ENCODE measurements at places on chromosomes 2 and 18.

DNA sequence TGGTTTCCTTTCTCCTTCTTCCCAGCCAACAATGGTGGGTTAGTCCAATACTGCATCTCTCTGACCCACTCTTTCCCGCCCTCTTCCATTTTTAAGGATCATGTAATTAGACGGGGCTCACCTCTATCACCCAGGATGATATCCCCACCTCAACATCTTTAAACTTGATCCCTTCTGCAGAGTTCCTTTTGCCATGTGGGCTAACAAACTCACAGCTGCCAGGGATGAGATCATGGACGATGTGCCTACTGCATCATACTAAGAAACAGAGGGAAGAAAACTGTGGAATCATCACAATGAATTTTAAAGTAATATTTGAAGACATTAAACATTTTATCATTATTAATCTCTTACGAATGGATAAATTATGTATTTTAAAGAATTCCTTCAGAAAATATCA lies 183.5 kb downstream of the RDH14 start:
- no peak for DNase-seq

- no peak for DNase-seq
Observed at GRCh38 chr2:152505495-152505906, 170.5 kb downstream of the FMNL2 start.

- DNase-seq, result no peak
Observed at GRCh38 chr2:236061497-236061896, 106.7 kb downstream of the GBX2 start.

DNA sequence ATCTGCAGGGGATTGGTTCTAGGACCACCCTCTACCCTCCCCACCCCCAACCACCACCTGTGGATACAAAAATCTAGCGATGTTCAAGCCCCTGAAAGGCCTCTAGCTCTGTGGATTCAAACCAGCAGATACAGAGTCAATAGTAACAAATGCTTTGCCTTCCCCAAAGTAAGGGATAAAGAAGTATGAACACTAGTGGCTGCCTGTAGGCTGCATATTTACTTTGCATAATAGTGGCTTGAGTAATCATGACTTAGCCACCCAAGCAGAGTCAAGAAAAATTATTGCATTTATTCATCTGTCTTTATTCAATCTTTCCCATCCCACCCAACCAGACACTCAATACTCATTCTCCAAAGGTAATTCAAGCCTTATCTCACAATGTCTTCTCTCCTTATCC lies 43.8 kb downstream of the SOCS6 start:
- DNase-seq, result no peak

- DNase-seq, result no peak
Observed at GRCh38 chr18:55485666-55486065, 102.3 kb downstream of the TCF4 start.

GRCh38 chr18:12452784-12453183 lies 45.1 kb downstream of the PRELID3A start:
- no peak for DNase-seq

DNA sequence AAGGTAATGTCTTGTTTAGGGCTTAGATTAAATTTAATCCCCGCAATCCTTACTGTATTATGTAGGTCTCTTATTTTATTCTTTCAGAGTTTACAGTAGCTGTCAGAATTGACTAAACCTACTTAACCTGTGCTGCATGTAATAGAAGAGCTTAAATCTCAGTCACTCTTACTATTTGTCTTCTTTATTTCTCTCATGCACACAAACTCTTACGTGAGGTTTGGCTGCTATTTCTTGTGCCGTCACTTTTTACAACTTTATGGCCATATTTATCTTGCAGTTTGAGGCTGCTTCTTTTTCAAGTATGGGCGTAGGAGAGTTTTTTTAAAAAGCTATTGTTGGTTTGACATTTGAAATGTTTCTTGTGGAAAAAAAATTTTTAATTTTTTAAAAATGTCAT lies 12.0 kb downstream of the DNAJC10 start:
- DNase-seq, result no peak

DNA sequence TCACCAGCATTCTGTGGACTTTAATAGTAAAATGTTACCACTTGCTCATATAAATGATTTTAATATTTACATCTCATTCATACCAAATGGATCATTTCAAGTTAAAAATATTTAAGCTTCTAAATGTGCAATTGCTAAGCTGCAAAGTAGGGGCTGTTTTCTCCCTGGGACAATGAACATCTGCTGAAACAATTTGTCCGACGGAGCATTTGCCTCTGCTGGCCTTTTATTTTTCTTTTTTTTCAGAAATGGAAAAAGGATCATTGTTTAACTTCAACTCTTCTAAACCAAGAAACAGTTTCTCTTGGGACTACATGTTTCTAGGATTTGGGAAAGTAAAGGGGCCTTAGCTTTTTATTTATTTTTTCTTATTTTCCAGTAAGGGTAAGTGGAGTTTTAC lies 43.8 kb upstream of the ITPRID2 start:
- no peak for DNase-seq

DNA sequence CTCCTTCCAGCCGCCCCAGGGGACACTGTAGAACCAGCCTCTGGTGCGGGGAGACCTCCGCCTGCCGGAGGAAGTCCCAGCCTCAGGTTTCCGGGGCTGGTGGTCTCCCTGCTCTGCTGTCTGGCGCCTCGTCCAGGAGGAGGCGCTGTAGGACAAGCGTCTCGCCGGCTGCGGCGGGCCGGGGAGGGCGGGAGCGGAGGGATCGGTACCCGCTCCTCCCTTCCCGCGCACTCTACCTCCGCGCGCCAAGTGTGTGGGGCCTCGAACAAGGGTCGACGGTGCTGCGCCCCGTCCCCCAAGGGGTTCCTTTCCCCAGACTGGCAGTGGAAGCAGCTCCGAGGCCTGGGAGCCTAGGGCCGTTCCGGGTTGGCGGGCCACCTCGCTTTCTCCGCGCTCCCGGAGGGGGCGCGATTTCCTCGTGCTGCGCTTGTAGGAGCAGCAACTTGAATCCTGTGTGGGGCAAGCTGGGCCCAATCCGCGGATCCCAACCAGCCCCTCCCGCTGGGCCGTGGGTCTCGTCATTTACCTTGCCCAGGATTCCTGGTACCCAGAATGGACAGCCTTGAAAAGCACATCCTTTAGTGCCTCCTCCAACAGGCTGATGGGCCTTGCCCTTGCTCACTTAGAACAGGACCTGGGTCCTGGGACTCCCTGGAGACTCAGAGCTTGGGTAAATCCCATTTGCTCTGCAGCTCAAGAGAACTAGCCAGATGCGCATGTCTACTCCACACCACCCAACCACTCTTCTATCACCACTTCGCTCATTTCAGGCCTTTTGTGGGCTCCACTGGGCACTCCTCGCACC lies 10.6 kb upstream of the HOXD4 start:
- peak; percentile 48 for DNase-seq

- no peak for DNase-seq
Observed at GRCh38 chr2:131156452-131157149, 51.5 kb downstream of the PLEKHB2 start.

- DNase-seq, result no peak
Observed at GRCh38 chr2:160156665-160157064, 43.4 kb downstream of the ITGB6 start.

DNA sequence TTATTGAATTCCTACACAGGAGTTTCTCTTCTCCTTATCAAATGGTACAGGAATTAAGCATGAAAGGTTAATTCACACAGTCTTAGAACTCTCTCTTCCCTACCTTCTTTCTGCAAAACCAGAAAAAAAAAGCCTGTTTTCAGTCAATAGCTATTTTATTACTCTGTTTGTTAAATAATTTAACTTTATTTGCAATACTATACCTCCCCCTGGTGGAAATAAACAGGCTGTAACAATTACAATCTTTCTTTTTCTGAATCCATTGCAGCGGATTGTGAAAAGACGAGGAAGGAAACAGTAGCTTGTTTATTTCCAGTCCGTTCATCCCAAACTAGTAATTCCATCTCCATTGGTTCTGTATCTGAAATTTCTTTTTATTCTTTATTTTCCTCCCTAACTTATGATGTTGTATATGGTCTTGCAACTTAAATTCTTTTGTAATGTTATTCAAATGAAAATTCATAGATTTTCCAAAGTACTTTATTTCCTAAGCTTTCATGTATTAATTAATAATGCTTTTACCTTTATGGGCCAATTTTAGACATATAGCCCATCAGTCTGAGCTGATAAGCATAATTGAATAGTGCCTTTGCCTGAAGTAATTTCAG lies 165.2 kb downstream of the SH3BP4 start:
- no peak for DNase-seq

GRCh38 chr2:172612051-172612450 lies 56.2 kb downstream of the PDK1 start:
- DNase-seq, result no peak

DNA sequence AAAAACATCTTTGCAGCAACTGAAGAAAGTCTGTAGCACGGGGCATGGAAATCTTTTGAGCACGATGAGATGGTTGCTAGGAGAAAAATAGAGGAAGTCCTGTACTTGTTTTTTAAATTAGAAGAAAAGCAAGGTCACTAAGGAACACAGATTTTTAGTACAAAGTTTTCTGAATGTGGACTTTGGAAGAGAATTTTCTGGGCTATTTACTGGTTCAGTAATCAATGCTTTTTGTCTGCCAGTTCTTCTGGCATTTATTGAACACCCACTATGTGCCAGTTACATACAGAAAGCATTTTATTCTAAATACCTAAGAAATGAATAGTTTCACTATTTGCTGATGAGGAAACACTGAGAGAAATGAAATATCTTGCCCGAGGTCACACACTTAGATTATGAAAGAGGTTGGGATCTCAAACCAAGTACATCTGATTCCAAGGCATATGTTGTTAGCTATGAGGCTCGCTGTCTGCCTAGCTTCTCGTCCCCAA lies 15.6 kb upstream of the MAP3K20 start:
- no peak for DNase-seq

GRCh38 chr2:43448822-43449110 lies 147.1 kb downstream of the THADA start:
- no peak for DNase-seq

GRCh38 chr18:55161916-55162315 lies 202.7 kb upstream of the CCDC68 start:
- DNase-seq, result no peak

DNA sequence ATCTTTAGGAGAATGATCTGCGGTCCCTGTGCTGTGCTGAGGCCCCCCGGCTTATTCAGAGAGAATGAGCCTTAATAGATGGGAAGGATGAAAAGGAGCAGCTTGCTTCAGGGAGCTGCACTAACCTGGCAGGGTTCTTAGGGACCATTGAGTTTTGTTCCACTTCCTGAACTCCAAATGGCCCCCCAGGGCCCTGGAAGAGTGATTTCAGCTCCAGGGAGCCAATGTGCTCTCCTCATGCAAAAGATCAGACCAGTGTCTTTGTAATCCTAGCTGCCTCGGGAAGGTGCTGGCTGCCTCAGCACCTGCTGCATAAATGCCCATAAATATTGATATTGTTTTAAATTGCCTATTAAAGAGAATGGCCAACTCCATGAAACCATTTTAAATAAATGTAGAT lies 210.2 kb downstream of the NCK2 start:
- DNase-seq, result no peak

DNA sequence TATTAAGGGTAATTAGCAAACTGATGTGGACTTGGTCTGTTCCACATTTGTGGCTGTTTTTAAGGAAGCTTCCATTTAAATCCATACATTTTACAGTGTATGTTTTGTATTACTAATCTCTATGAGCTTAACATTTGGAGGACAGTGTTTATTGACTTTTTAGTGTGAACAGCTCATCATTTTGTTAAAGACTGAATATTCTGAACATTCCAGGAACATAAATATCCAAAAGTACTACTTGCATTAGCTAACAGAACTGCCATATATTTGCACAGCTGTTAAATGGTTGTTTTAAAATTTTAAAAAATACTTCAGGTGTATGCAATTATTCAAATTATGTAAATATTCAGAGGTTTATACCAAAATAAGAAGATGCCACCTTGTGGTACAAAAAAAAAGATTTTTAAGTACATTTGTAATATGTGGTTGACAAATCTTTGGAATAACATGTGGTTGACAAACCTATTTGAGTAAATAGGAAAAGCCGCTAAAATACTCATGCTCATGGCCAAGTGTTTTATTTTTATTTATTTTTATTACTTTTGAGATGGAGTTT lies 439.7 kb upstream of the FANCL start:
- no peak for DNase-seq

GRCh38 chr2:119137502-119137901 lies 21.0 kb downstream of the C1QL2 start:
- no peak for DNase-seq

GRCh38 chr2:115396579-115396978 lies 954.1 kb downstream of the DPP10 start:
- DNase-seq, result no peak

DNA sequence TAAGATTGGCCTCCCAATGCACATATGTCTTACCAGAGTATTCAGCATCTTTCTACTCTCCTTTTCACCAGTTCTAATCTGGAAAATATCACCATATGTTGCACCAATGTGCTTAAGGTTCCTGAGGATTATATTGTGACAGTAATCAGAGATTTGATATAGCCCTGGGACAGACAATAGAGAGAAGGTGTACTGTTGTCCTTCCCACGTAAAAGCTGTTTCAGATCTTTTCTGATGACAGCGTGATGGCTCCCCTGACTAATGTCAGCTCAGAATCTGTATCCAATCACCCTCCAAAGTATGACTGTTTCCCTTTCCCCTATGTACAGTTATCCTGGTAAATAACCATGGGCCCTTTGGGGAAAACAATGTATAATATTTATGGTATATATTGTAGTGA lies 9.0 kb upstream of the MLPH start:
- DNase-seq, result no peak

DNA sequence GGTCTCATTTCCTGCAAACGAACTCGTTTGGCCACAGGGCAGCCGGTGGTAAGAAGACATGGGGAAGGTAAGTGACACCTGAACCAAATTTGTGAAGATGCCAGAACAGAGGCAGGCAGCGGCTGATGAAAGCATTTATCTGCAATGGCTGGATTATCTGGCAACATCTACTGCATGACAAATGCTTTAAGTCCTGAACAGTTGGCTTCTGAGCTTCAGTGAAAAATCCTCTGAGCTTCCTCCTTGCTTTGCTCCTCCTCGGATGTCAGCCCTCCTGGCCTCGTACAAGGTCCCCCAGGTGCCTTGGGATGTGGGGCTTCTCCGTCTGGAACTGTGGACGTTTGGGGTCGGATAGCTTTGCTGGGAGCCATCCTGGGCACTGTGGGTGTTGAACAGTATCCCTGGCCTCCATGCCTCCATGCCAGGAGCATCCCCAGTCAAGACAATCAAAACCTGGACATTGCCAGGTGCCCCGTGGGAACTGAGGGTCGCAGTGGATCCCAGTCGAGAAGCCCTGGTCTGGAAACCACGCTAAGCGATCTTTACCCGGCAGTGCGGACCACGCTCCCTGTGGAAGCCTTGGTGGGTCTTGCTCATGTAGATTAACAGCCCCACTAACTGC lies 49.3 kb downstream of the KCNG2 start:
- DNase-seq, result no peak

GRCh38 chr2:19841918-19842693 lies 59.7 kb downstream of the TTC32 start:
- no peak for DNase-seq

- no peak for DNase-seq
Observed at GRCh38 chr2:132783883-132784282, 113.9 kb upstream of the LYPD1 start.

GRCh38 chr2:24543252-24543651 lies 52.2 kb downstream of the NCOA1 start:
- no peak for DNase-seq

GRCh38 chr2:45607701-45608100 lies 3.4 kb downstream of the SRBD1 start:
- DNase-seq, result no peak
